Gastrocnemius medialis (tissue), 4 donors: ENCODE measurements at places on chromosomes 3 and 15. TPM values are rescaled to one million over a fixed set of nuclear protein-coding genes. Genes with fewer than 3 reads are reported as not detected.
A peak's percentile ranks its signal among the peaks of the same experiment; 100 is the strongest.

GRCh38 chr3:179768080-179768479 is 115.2 kb downstream of the USP13 start:
- H3K4me3 ChIP-seq, result no peak overlapping the region
- H3K4me1 ChIP-seq, result no peaks in the 10 kb centered on the region
- H3K27me3 ChIP-seq, result no peaks in the 10 kb centered on the region
- no peaks in the 10 kb centered on the region for H3K36me3 ChIP-seq
- no peak overlapping the region for H3K27ac ChIP-seq

DNA sequence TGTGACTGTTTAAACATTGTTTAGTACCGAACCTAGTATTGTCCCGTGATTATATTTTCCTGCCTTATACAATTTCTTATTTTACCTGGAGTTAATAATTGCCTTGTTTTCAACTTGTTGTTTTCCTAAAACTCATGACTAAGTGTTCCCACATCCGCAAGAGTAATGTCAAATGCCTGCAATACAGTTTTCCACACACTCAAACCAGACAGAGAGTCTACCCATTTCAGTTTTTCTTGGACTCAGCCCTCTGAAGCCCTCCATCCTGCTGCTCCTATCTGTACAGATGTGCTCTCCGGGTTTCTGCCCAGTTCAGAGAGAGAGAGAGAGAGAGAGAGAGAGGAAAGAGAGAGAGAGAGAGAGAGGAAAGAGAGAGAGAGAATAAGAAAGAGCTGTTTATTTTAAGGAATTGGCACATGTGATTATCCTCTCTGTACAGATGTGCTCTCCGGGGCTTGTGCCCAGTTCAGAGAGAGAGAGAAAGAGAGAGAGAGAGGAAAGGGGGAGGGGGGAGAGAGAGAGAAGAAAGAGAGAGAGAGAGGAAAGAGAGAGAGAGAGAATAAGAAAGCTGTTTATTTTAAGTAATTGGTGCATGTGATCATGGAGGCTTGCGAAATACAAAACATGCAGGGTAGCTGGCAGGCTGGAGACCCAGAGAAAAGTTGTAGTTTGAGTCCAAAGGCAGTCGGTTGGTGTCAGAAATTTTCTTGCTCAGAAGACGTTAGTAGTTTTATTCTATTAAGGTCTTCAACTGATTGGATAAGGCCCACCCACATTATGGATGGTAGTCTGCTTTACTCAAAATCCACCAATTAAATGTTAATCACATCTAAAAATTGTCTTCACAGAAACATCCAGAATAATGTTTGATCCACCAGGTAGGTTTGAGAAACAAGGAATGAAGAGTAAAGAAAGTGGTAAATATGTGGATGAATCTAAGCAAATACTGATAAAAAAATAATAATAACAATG is 104.1 kb upstream of the GOLGA8J start:
- no peaks in the 10 kb centered on the region for H3K27me3 ChIP-seq
- no peaks in the 10 kb centered on the region for H3K4me1 ChIP-seq
- no peaks in the 10 kb centered on the region for H3K36me3 ChIP-seq
- no peak overlapping the region for H3K27ac ChIP-seq
- no peak for DNase-seq

- H3K27ac ChIP-seq, result no peak overlapping the region
- no peak for DNase-seq
- no peaks in the 10 kb centered on the region for H3K36me3 ChIP-seq
- H3K4me3 ChIP-seq, result no peak overlapping the region
- no peaks in the 10 kb centered on the region for H3K4me1 ChIP-seq
- H3K27me3 ChIP-seq, result no peaks in the 10 kb centered on the region
Measured at GRCh38 chr15:77160562-77161478, 89.9 kb upstream of the TSPAN3 start.

DNA sequence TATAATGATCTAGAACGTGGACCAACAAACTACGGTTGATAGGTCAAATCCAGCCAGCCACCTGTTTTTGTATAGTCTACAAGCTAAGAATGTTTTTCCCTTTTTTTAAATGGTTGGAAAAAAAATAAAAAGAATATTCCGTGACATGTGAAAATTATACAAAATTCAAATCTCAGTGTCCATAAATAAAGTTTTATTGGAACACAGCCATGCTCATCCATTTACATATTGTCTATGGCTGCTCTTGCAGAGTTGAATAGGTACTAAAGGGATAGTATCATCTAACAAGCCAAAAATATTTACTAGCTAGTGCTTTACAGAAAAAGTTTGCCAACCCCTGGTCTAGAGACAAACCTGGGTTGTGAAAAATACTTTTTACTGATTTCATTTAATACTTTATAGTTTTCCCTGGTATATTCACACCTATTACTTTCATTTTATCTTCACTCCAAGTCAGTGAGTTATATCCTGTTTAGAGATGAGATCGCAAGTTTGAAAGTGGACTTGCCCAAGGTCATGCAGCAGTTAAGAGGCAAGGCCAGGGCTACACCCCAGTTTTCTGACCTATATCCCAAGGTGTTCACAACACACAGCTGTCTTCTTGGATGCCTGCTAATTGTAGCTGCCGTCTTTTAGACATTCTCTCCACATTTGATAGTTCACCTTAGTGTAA is 58.4 kb downstream of the IGF2BP2 start:
- no peak overlapping the region for H3K4me3 ChIP-seq
- peaks cover 14% of the 10 kb centered on the region for H3K4me1 ChIP-seq
- no peaks in the 10 kb centered on the region for H3K27me3 ChIP-seq
- no peak for DNase-seq
- no peak overlapping the region for H3K27ac ChIP-seq

GRCh38 chr3:42508562-42508961 is 6.1 kb downstream of the VIPR1 start:
- no peaks in the 10 kb centered on the region for H3K4me1 ChIP-seq
- H3K27me3 ChIP-seq, result peaks cover under 1% of the 10 kb centered on the region
- no peaks in the 10 kb centered on the region for H3K36me3 ChIP-seq
- no peak overlapping the region for H3K27ac ChIP-seq
- H3K4me3 ChIP-seq, result no peak overlapping the region
- DNase-seq, result no peak

DNA sequence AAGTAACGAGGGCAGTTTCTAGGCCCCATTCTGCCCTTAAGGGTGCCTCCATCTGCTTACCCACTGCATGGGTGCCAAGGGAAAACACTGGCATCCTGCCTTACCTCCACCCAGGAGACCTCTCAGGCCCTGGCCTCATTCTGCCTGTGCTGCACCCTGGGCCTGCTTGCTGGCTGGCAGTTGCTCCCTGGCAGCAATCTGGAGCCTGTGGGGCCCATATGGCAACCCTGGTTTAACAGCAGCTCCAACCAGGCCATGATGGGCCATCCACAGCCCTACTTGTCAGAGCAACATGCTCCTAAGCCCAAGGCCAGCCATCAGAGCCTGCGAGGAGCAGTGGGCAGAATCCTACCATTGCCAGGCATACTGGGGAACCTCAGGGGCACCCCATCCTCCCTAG is 3.7 kb downstream of the C3orf18 start:
- H3K36me3 ChIP-seq, result no peaks in the 10 kb centered on the region
- H3K4me1 ChIP-seq, result peaks cover 22% of the 10 kb centered on the region
- no peak overlapping the region for H3K27ac ChIP-seq

GRCh38 chr3:126911162-126912026 is 71.5 kb upstream of the PLXNA1 start:
- no peaks in the 10 kb centered on the region for H3K36me3 ChIP-seq
- H3K4me3 ChIP-seq, result no peak overlapping the region
- H3K27ac ChIP-seq, result no peak overlapping the region
- H3K4me1 ChIP-seq, result no peaks in the 10 kb centered on the region

- no peaks in the 10 kb centered on the region for H3K4me1 ChIP-seq
- no peaks in the 10 kb centered on the region for H3K27me3 ChIP-seq
- H3K4me3 ChIP-seq, result no peak overlapping the region
- H3K27ac ChIP-seq, result no peak overlapping the region
- H3K36me3 ChIP-seq, result no peaks in the 10 kb centered on the region
Measured at GRCh38 chr3:155995525-155996370, 124.6 kb upstream of the KCNAB1 start.

DNA sequence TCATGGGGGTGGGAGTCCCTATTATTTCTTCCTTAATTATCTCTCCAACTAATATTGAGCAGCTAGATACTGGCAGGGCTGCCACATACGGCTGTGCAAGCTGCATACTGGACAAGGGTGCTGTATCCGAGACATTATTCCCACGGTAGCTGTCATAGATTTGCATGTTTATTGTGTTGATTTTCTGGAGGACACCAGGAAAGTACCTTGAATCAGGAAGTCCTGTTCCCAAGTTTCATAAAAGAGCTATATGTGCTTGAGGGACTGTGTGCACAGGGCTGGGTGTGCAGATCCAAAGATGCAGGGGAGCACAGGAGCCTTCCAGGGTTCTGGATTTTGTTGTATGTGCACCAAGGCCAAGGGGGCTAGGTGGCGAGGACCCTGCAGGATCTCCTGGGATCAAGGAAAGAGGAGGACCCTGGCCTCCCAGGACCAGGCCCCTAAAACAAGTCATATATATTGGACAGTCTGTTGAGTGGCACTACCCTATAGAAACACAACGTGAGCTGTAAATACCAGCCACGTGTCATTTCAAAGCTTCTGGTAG is 119.2 kb upstream of the ALDH1A3 start:
- no peak overlapping the region for H3K27ac ChIP-seq
- DNase-seq, result no peak
- no peaks in the 10 kb centered on the region for H3K36me3 ChIP-seq

DNA sequence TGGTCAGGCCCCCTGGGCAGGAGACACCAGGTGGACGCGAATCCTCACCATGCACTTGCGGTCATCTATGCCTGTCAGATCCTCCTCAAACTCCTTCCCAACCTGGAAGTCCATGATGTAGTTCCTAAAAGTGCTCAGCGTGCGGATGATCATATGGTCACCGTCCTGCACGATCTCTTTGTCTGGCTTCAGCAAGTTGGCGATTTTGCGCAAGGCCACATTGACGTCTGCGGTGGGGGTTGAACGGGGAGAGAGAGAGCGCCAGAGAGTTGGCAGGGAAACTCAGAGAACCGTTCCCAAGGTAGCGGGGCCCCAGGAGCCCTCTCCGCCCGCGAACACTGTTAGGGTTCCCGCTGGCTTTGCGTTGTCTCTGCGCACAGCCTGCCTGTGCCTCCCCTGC is 809 bp downstream of the RBP1 start:
- H3K4me1 ChIP-seq, result peaks cover 11% of the 10 kb centered on the region
- peak overlapping the region; percentile 78 for H3K4me3 ChIP-seq
- H3K27ac ChIP-seq, result no peak overlapping the region
- no peaks in the 10 kb centered on the region for H3K27me3 ChIP-seq

- H3K36me3 ChIP-seq, result no peaks in the 10 kb centered on the region
- H3K27ac ChIP-seq, result peak overlapping the region; percentile 28
- H3K4me1 ChIP-seq, result peaks cover 68% of the 10 kb centered on the region
Measured at GRCh38 chr3:30613133-30613825, 6.9 kb downstream of the TGFBR2 start.

DNA sequence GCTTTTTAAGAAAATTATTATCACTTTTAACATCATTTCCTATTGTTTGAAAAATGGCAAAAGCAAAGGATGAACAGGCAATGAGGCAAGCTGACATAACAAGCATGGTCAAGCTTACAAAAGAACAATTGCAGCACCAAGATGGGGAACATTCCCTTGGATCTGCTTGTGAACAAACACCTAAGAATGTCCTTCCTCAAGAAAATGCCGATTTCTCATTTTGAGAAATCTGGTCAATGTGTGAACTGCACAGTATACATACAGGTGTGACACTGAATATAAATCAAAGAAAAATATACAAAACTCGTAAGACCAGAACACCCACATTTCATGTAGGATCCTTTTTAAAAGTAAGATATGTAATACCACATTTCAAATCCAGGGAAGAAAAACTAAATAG is 58.9 kb downstream of the LRRFIP2 start:
- no peaks in the 10 kb centered on the region for H3K36me3 ChIP-seq
- H3K4me1 ChIP-seq, result peaks cover 22% of the 10 kb centered on the region
- DNase-seq, result no peak
- H3K4me3 ChIP-seq, result no peak overlapping the region
- no peak overlapping the region for H3K27ac ChIP-seq

- no peaks in the 10 kb centered on the region for H3K36me3 ChIP-seq
- no peaks in the 10 kb centered on the region for H3K27me3 ChIP-seq
- peaks cover 14% of the 10 kb centered on the region for H3K4me1 ChIP-seq
Measured at GRCh38 chr3:196624067-196624790, 15.3 kb upstream of the NRROS start.

- H3K4me3 ChIP-seq, result no peak overlapping the region
- no peaks in the 10 kb centered on the region for H3K27me3 ChIP-seq
- H3K4me1 ChIP-seq, result no peaks in the 10 kb centered on the region
- H3K36me3 ChIP-seq, result no peaks in the 10 kb centered on the region
- DNase-seq, result no peak
Measured at GRCh38 chr3:161449785-161450184, 46.8 kb upstream of the OTOL1 start.

GRCh38 chr3:183502237-183503181 is 53.0 kb downstream of the KLHL6 start:
- peaks cover 20% of the 10 kb centered on the region for H3K4me1 ChIP-seq
- H3K36me3 ChIP-seq, result no peaks in the 10 kb centered on the region
- no peak overlapping the region for H3K27ac ChIP-seq
- no peaks in the 10 kb centered on the region for H3K27me3 ChIP-seq

DNA sequence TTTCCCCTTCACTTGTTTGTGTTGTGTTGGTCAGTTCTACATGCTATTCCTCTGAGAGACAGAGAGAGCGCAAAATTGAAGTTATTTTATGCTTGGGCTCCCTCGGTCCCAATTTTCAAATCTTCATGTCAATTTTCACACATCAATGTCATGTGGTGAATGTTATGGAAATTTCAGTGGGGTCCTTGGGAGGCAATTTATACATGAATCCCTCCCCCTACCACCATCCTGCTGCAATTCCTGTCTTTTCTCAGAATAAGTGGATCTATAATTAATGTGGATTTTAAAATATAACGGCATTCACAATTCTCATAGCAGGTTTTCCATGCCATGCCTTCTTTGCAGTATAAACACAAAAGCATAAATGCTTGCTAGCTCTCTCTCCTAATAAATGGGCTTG is 499.9 kb downstream of the MCTP2 start:
- no peaks in the 10 kb centered on the region for H3K36me3 ChIP-seq
- DNase-seq, result no peak
- H3K27ac ChIP-seq, result no peak overlapping the region
- H3K4me1 ChIP-seq, result no peaks in the 10 kb centered on the region
- no peaks in the 10 kb centered on the region for H3K27me3 ChIP-seq

- no peaks in the 10 kb centered on the region for H3K27me3 ChIP-seq
- no peak for DNase-seq
- no peak overlapping the region for H3K27ac ChIP-seq
- H3K4me1 ChIP-seq, result no peaks in the 10 kb centered on the region
Measured at GRCh38 chr15:33048255-33048654, 146.3 kb downstream of the FMN1 start.

GRCh38 chr3:40873476-40873875 is 325.8 kb upstream of the CTNNB1 start:
- H3K27ac ChIP-seq, result no peak overlapping the region
- H3K4me1 ChIP-seq, result peaks cover 3% of the 10 kb centered on the region
- no peak overlapping the region for H3K4me3 ChIP-seq
- H3K27me3 ChIP-seq, result no peaks in the 10 kb centered on the region
- no peaks in the 10 kb centered on the region for H3K36me3 ChIP-seq

- no peak overlapping the region for H3K4me3 ChIP-seq
- no peaks in the 10 kb centered on the region for H3K36me3 ChIP-seq
- no peaks in the 10 kb centered on the region for H3K27me3 ChIP-seq
- no peaks in the 10 kb centered on the region for H3K4me1 ChIP-seq
- DNase-seq, result no peak
- no peak overlapping the region for H3K27ac ChIP-seq
Measured at GRCh38 chr3:178494386-178494785, 41.9 kb upstream of the KCNMB2 start.

- peaks cover 35% of the 10 kb centered on the region for H3K4me1 ChIP-seq
- H3K4me3 ChIP-seq, result no peak overlapping the region
- no peak overlapping the region for H3K27ac ChIP-seq
Measured at GRCh38 chr3:195881276-195881988, 26.9 kb downstream of the TNK2 start.

The PYDC2 gene
- total RNA-seq, result not detected

The CKMT1B gene
- not detected for total RNA-seq

The MYL3 gene
- total RNA-seq, result 544 TPM

The EFHB gene
- total RNA-seq, result not detected

The ADAMTS9 gene
- total RNA-seq, result 13.4 TPM

The LRRC31 gene
- 0.24 TPM for total RNA-seq

The TMC3 gene
- total RNA-seq, result not detected

The FOXB1 gene
- total RNA-seq, result not detected

The PLA1A gene
- total RNA-seq, result 0.97 TPM
